ENCODE measurements at places on chromosomes 12 and 14. TPM values are rescaled to one million over a fixed set of nuclear protein-coding genes. Genes with fewer than 3 reads are reported as not detected.

DNA sequence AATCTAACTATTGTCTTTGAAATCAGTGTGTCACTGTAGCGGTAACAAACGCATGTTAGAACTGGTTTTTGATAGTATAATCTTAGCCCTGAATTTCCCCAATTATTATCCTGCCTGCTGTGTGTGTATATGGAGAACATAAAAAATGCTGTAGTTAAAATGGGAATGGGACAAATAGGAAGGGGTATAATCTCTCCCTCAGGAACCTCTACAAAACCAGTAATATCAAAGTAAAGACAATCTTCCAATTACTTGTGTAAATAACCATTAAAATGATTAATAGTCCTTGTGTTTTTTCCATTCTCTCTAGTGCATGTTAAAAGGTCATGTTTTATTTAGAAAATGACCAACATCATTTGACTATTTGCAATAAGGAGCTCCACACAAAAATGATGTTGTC, 200.1 kb upstream of the TMTC1 start:
- DNase-seq = no peak

CLEC6A gene
- not detected for total RNA-seq

- no peak for DNase-seq
Measured at GRCh38 chr14:95993768-95994592, 45.2 kb upstream of the C14orf132 start.

DNA sequence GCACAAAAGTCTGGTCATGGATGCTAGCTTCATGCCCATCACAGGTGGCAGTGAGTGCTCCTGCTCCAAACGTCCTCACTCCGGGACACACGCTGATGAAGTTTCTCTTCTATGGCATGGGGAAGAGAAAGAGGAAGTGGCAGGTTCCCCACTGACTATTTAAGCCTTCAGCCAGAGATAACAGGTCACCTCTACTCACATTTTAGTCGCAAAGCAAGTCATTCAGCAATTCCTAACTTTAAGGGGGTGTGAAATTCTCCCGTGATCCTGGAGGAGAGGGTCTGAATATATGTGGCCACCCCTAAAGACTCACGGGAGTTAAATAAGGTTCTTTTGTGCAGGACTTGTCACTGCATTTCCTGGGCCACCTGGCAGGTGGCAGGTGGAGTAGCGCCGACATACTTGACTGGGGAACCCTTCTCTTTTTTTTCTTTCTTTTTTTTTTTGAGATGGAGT, 18.8 kb upstream of the RCOR1 start:
- DNase-seq = no peak

KRT81 gene
- total RNA-seq = not detected

TBX3 gene
- total RNA-seq = 17.1 TPM

DNA sequence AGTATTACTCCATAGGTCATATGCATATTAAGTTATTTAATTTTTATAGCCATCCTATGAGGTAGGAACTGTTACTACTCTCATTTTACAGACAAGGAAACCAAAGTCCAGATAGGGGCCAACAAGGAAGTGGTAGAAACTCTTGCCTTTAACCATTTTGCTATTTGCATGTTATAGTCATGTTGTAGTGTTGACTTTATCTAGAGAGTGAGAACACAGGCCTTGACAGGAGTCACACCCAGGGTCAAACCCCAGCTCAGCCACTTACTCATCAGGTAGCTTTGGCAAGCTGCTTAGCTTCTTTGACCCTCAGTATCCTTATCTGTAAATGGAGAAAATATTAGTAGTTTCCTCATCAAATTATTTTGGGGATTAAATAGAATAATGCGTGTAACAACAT, 156.2 kb downstream of the CAND1 start:
- DNase-seq = no peak

- DNase-seq = peak; percentile 93
Measured at GRCh38 chr14:50943943-50944646, at the start of gene PYGL. TSS of gene PYGL (minus strand) at chr14:50944483. CDS start at chr14:50944403, 80 bp downstream.

LUM gene
- total RNA-seq = 130 TPM

- no peak for DNase-seq
Measured at GRCh38 chr12:93180566-93180965, 197.2 kb upstream of the NUDT4 start.

- DNase-seq = no peak
Measured at GRCh38 chr12:119447618-119448017, 113.1 kb downstream of the CCDC60 start.

HIGD1C gene
- not detected for total RNA-seq

GRCh38 chr14:65412032-65412846, at the start of gene FUT8:
TSS of gene FUT8 (plus strand) at chr14:65412730. CDS start at chr14:65561564, 148,834 bp downstream.
- peak; percentile 96 for DNase-seq
